ENCODE measurements at places on chromosomes 2 and 18.

- DNase-seq, result no peak
These were observed 618 bp downstream of the POLR2D start for GRCh38 chr2:127857265-127857808.

DNA sequence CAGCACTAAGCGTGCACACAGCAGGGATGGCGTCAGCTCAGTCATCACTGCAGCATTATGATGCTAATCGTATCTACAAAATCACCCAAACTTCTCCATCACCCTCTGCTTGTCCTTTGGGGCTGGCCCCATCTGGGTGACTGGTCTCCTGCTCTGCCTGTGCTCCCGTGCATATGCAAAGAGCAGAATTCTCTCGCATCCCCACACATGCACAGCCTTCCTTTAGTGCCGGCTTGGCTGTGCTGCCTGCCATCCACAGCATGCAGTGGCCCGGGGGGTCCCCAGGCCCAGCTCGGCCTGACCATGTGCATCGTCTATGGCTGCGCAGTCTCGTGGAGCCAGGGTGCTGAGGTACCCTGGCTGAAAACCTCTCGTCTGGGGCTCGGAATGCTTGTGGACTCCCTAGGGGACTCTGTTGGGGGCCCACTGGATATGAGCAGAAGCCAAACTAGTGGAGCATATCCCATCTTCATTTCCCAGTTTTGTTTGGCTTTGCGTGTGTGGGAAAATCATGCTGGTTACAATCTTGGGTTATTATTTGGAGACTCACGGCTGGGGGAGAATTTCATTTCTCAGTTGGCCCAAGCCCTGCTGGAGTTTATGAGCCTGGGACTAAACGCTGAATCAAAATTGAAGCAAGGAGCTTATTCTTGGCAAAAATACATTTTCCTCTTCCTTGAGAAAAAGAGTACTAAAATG is 70.9 kb upstream of the HS6ST1 start:
- no peak for DNase-seq

- DNase-seq, result no peak
These were observed 25.4 kb downstream of the FAM98A start for GRCh38 chr2:33573657-33574056.

- DNase-seq, result no peak
These were observed 167.2 kb upstream of the RBBP8 start for GRCh38 chr18:22765896-22766295.

- DNase-seq, result peak; percentile 34
These were observed 510.3 kb downstream of the RNF144A start for GRCh38 chr2:7427293-7428060.

- no peak for DNase-seq
These were observed 885.1 kb upstream of the FSHR start for GRCh38 chr2:50039445-50039844.

DNA sequence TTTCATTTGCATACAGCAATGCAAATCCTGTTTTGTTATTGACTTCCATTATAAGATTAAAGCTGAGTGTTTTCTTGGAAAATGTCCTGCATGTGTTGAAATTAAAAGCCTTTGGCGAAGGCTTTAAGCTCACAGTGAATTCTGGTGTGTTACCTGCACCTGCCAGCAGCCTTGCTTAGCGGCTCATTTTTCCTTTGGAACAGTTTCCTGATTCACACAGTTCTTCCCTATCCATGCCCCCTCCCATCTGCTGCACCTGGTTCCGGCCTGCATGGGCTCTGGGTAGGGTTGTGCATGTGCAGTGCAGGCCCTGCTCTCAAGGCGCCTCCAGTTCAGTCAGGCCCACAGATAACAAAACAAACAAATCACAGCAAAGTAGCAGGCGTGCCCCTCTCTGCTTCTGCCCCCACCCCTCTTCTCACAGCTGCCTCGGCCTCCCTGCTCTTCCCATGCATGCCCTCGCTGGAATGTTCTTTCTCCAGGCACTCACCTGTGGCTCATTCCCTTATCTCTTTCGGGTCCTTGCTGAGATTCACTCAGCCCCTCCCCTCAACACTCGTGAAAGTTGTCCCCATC is 15.8 kb downstream of the MTCL1 start:
- DNase-seq, result no peak

DNA sequence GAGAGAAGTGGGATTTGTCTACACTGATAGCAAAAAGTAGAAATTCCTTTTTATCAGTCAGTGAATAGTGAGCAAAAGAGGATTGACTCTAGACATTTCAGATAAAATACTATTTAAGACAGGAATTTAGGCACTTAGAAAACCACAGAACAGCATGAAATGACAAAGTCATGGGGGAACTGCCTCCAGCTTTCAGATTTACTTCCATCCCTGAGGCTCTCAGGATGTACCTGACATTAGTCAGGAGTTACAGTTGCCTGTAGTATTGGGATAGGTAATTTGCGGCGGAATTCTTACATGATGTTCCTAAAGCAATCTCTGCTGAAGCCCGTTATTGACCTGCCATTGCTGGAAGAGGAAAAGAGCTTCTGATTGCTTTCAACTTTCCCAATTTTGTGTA is 337.1 kb upstream of the MAP2 start:
- DNase-seq, result no peak

DNA sequence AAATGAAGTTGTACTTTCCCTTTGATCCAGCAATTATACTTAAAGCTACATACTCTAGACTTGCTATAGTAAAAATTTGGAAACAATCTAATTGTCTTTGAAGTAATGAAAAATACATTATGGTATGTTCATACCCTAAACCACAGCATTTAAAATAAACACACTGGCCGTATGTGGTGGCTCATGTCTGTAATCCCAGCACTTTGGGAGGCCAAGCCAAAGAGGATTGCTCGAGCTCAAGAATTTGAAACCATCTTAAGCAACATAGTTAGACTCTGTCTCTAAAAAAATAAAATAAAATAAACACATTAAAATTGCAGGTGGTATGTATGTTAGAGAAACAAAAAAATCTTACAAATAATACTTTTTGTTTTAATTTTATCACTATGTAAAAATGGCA is 208.1 kb upstream of the KLHL14 start:
- DNase-seq, result no peak

- no peak for DNase-seq
These were observed 113.9 kb upstream of the TFCP2L1 start for GRCh38 chr2:121398853-121399252.

GRCh38 chr18:22563164-22563583 is 145.5 kb upstream of the CTAGE1 start:
- peak; percentile 33 for DNase-seq

DNA sequence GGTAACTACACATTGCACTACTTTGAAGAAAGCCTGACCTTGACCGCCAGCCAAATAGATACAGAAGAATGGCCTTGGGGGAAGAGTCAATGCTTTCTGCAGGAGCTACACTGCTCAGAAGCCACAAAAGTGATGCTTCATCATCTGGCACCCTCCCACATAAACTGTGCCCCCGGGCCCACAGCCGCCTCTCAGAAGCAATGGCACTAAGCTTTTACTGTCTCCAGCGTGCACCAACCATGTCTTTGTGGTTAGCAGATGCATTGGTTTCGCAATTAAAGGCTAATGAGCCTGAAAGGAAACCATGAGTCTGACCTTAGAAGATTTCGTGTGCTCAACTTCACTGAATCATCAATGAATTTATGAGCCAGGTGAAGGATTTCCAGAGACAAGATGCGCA is 209.4 kb upstream of the TRIB2 start:
- no peak for DNase-seq

DNA sequence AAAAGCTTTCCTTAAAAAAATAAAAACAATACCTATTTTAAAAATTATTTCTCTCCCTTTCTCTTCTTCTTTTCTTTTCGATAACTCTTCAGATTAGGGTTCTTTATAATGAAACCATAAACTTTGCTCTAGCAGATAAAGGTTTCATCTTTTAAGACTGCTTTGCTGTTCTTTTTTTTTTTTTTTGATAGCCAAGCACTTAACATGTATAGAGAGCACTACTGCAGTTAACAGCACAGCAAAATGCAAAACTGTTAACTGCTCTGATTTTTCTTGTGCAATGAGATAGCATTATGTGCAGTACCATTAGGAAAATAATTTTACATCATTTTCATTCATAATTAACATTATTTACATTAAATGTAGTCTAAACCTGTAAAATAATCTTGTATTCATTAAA is 36.3 kb downstream of the GALNT1 start:
- DNase-seq, result no peak

- DNase-seq, result no peak
These were observed 187.7 kb upstream of the HAAO start for GRCh38 chr2:42979870-42980763.

DNA sequence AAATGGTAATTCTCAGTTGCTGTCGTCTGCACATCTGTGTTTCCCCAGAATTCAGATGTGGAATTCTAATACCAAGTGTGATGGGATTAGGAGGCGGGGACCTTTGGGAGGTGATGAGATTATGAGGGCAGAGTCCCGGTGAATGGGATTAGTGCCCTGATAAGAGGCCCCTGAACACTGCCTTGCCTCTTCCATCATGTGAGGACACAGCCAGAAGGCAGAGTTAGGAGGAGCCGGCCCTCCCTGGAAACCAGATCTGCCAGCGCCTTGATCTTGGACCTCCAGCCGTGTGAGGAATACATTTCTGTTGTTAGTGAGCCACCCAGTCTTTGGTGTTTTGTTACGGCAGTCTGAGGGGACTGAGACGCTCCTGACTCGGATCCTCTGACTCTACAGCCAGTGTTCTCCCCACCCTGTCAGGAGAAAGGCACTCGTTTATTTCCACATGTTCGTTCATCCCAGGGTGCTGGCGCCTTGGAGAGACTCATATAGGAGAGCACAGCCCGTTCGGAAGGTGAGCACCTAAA is 395.0 kb downstream of the ZNF516 start:
- no peak for DNase-seq

DNA sequence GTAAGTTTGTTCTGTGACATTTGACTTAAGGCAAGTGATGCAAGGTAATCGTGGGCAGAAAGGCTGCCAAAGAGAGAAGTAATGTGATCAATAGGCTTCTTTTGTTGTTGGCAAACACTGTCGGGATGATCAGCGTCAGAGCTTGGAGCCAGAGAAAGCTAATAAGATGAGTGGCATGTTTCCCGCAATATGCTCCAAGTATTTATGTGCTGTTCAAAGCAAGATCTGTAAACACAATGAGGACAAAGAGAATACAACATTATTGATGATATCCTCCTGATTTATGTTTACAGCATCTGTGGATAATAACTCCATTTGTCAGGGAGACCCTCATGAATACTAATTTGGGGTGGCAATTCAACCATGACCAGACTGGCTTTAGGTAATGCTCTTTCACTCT is 603.3 kb downstream of the TDRD15 start:
- DNase-seq, result no peak

GRCh38 chr2:171083451-171083850 is 77.2 kb downstream of the TLK1 start:
- DNase-seq, result no peak

DNA sequence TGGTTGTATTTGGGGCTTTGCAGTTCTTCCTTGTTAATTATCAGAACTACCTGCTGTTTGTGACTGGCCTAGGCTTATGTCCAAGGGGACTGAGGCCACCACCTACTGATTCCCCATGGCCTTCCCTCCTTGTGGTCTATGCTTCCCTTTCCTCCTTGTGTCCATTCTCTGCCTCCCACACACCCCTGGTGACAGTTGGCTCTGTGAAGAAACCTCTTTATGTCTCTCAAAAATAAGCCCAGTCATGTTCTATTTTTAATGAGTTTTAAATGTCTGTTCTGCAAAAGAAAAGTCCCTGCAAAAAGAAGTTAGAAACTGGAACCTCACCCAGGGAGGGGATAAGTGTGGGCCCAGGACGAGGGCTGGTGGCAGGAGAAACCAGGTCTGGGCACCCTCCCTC is 105.0 kb downstream of the SMC6 start:
- no peak for DNase-seq

GRCh38 chr2:98295721-98296414 is 50.4 kb upstream of the CNGA3 start:
- DNase-seq, result no peak

GRCh38 chr2:47032773-47033101 is 117.1 kb upstream of the MCFD2 start:
- no peak for DNase-seq

GRCh38 chr2:238569507-238570195 is 142.9 kb downstream of the ASB1 start:
- no peak for DNase-seq

DNA sequence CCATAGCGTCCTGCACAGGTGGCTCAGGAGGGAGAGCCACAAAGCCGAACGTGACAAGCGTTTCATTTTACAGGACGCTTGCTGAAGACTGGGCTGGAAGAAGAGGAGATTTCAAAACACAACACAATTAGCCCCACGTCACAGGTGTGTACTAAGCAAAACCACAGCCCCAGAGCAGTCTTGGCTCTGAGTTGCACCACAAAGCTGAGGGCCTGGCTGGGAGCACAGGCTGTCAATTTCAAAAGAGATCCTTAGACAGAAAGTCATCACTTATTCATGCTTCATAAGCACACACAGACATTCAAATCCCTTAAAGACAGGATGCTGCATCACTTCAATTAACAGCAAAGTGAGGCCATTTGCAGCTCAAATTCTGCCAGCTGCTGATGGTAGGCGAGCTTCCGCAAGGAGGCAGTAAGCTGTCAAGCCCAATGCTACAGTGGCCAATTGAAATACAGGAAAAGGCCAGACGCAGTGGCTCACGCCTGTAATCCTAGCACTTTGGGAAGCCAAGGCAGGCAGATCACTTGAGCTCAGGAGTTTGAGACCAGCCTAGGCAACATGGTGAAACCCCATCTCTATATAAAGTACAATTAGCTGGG is 79.6 kb downstream of the SKA1 start:
- no peak for DNase-seq

Data from GM19239 (cell line).